ENCODE measurements at places on chromosomes 13 and 19.
A peak's percentile ranks its signal among the peaks of the same experiment; 100 is the strongest.

- no peak for DNase-seq
Measured at GRCh38 chr19:35320065-35320713, 8.8 kb upstream of the CD22 start.

- DNase-seq: no peak
Measured at GRCh38 chr13:24625331-24625731, 54.9 kb upstream of the ATP12A start.

- DNase-seq: peak; percentile 32
Measured at GRCh38 chr13:109331898-109332297, 454.5 kb downstream of the IRS2 start.

- DNase-seq: no peak
Measured at GRCh38 chr13:51663973-51664957, 80.0 kb downstream of the WDFY2 start.

DNA sequence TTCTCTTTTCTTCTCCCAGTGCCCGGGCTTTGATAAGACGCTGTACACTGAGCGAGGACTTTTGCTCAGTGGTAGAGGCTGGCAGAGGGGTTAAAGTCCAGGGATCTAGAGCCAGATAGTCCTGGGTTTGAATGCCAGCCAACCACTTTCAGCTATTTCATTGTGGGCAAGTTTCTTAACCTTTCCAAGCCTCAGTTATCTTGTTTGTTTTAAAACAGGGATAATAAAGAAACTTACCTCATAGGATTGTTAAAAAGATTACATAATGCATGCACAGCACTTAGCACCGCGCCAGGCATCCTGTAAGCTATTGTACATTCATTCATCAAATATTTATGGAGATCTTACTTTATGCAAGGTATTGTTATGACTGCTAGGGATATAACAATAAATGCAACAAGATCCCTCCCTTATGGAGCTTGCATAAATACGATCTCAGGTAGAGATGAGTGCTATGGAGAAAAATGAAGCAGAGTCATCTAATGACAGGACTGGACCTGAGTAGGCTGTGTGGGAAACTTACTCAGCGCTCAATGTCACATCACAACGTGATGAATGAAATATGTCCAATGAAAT lies 70.8 kb downstream of the LNX2 start:
- no peak for DNase-seq

- no peak for DNase-seq
Measured at GRCh38 chr19:48702701-48703100, 6.9 kb downstream of the FUT2 start.
